Placental pericyte (primary cell): ENCODE measurements at places on chromosomes 7 and 10. TPM values are rescaled to one million over a fixed set of nuclear protein-coding genes. Genes with fewer than 3 reads are reported as not detected.

GPR26 gene
- not detected in 2 replicates for total RNA-seq

SFTPA1 gene
- not detected in 2 replicates for total RNA-seq

LIPM gene
- total RNA-seq, result not detected in 2 replicates

STOX1 gene
- 0.22 and 0.43 TPM in 2 replicates for total RNA-seq

COBL gene
- total RNA-seq, result not detected in 2 replicates

PIK3AP1 gene
- total RNA-seq, result under 0.01 and 0.43 TPM in 2 replicates

AVPI1 gene
- 18.2 and 55.8 TPM in 2 replicates for total RNA-seq

PMS2 gene
- total RNA-seq, result 16.6 and 17.8 TPM in 2 replicates

NXPH1 gene
- not detected in 2 replicates for total RNA-seq

DLG5 gene
- total RNA-seq, result 63.9 and 64.1 TPM in 2 replicates

LRRN3 gene
- 3.7 and 4.0 TPM in 2 replicates for total RNA-seq

HOXA1 gene
- total RNA-seq, result 0.14 TPM in 1 of 2 replicates, not detected in the other

CRYGN gene
- not detected in 2 replicates for total RNA-seq

ZCCHC24 gene
- total RNA-seq, result 25.2 and 40.7 TPM in 2 replicates

GRID2IP gene
- total RNA-seq, result not detected in 2 replicates

MYH16 gene
- total RNA-seq, result 0.43 TPM in 1 of 2 replicates, not detected in the other

NUTM2E gene
- not detected in 2 replicates for total RNA-seq

ARHGEF5 gene
- 2.2 and 3.1 TPM in 2 replicates for total RNA-seq
